ENCODE measurements at places on chromosomes 16 and 17. TPM values are rescaled to one million over a fixed set of nuclear protein-coding genes. Genes with fewer than 3 reads are reported as not detected.

GRCh38 chr16:30565526-30565925, 6.0 kb downstream of the ZNF688 start:
- DNase-seq, result no peak

DNA sequence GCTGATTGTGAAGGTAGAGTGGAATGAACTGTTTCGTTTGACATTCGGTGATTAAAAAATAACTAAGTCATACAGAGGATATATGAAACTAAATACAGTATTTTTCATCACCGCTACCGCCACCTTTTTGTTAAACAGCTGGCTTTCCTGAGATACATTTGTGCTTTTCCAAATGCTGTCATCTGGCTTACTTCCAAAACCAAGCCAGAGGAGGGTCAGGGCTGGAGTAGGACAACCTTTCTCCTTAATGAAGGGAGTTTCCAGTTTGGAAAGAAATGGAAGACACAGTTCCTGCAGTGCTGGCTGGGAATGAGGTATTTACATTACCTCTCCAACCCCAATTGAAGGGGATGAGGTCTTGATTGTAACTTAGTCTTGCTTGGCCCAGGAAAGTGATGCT, 3.2 kb downstream of the TNRC6C start:
- no peak for DNase-seq

DNA sequence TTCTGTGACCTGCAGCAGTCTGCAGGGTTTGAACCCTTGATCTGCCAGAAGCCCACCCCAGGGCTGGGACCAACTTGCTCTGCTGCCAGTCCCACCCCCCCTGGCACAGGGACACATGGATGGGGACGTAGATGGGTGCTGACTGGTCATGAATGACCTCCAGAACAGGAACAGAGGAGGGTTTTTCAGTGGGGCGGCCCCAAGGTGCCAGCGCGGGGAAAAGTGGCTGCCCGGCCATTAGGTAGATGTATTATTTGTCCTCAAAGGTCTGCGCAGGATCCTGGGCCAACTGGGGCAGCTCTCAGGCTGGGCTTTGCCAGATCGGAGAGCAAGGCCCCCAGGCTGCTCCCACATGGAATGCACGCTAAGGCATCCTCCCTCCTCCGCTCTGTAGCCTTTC, 265.2 kb upstream of the TNRC6C start:
- DNase-seq, result no peak

GRCh38 chr16:76639685-76640289, 362.6 kb downstream of the CNTNAP4 start:
- DNase-seq, result no peak

DNA sequence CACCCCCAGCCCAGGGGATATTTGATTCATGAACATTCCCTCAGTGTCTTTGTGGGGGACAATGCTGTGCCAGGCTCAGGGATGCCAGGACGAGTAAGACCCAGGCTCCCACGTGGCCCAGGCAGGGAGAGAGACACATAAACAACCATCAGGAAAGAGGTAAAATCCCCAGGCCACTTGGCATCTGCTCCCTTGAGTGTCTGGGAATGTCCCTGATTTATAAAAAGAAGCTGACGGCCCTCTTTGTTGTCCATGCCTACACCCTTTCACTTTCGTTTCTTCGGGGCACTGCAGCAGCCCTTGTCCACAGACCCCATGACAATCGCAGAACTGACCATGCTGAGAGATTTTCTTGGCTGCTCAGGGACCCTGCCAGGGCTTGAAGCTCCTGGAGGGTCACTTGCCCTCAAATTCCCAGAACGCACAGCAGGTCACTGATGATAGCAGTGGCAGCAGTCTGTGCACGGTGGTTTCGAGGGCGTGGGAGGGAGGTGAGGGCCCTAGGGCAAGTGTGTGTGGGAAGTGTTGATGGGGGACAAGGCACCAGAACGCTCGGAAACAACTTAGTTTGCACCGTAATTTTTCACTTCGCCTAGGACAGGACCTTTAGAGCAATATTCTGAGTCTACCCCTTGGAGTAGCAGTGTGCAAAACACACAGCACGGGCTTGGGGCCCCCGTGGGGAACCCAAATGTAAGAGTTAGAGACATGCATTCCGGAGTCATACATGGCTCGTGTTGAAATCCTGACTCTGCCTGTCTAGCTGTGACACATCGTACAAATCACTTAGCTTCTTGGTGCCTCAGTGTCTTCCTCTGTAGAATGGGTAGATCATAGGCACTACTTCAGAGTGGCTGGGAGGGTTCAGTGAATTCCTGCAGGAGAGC, 4.7 kb downstream of the NOD2 start:
- no peak for DNase-seq

- DNase-seq, result no peak
Measured at GRCh38 chr16:57266531-57267260, 17.8 kb downstream of the PLLP start.

DNA sequence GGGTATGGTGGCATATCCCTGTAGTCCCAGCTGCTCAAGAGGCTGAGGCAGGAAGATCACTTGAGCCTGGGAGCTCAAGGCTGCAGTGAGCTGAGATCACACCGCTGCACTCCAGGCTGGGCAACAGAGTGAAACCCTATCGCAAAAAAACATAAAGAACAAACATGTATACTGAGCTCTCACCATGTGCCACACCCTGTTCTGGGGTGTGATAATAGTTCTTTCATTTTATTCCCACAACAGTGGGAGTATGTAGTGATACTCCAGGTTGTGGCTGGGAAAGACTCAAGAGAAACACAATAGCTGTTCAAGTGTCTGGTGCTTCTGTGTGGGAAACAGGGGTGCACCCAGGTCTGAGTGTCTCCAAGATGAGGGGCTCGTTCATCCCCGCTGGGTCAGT, 90.7 kb downstream of the SOCS1 start:
- no peak for DNase-seq

DNA sequence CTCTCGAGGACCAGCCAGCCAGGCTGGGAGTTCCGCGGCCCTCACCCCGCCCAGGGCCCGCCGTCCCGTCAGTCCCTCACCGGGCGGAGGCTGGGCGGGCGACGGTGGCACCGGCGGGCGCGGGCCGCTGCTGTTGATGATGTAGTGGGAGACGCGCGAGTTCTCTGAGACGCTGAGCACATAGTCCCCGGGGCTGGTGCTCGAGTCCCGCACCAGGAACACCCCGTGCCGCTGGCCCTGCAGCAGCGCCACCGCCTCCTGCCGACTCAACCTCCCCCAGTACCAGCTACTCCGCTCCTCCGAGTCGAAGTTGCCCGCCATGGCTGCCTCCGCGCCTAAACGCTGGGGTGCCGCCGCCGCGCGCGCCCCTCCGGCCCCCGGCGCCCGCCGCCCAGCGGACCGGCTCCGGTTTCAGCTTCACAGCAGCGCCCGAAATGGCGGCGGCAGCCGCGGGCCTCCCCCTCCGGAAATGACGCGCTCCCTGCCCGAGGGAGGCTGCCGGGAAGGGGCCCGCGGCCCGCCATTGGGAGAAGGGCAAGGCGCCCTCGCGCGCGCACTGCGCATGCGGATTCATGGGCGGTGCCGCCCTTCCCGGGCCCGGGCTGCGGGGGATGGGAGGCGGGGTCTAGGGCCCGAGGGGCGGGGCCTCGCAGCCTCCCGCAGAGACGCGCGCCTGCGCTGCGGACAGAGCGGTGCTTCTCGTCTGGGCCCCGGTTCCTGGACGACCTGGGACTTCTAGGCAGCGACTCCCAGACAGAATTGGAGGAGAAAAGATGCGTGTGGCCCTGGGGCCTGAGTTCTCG, at the start of gene CRK:
Gene CRK (minus strand): TSS at position 436 of the 803 bp plus-strand sequence. CDS start 115 bp downstream, at position 321.
- DNase-seq, result peak; percentile 64

DNA sequence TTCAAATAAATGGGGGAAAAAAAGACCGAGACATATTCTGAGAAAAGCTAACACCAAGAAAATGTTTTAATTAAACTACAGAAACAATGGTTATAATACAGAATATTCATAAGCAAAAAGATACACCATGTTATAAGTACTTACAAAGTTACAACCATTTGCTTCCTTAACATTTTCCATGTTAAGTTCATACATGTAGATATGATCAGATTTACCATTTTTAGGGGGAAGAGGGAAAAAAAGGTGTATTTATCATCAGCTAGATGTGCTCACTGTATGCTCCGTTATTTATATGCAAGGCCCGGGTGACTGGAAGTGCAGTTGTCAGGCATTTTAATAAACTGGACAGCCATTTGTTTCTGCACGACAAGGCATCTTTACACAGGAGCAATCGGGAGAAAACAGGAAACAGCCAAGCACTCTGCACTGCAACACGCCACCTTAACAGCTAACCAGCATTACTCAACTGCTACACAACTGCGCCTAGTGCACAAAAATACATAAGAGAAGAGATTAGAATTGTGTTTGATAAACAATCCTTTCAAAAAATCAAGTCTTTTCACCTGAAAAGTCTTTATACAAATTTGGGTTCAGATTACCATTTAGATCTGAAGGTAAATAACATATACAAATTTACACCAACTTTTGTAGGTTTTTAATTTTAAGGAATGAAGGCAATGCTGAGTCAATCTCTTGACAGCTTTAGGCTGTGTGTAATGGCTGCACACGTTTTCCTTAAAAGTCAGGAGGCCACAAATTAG, 2.9 kb downstream of the SRSF2 start:
- DNase-seq, result no peak

GRCh38 chr17:47231866-47232265, 21.8 kb upstream of the ITGB3 start:
- DNase-seq, result no peak

DNA sequence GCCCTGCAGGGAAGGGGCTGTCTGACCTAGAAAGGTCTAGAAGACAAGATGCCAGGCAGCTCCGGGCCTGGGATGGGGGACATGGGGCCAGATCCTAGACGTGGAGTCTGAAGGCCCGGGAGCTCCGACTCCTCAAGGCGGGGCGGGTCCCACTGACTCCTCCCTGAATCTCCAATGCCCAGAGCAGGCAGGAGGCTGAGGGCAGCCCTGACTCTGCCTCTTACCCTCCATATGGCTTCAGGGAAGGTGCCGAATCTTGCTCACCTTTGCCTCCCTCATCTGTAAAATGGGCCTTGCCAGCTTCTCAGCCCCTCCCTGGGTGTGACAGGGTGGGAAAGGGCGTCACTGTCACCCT, 14.8 kb downstream of the VASN start:
- DNase-seq, result no peak

GRCh38 chr16:77790912-77791311, 2.5 kb downstream of the VAT1L start:
- no peak for DNase-seq

GRCh38 chr16:30064729-30065101, 845 bp upstream of the ALDOA start:
- no peak for DNase-seq

- no peak for DNase-seq
Measured at GRCh38 chr17:50556803-50557202, 3.7 kb upstream of the CACNA1G start.

GRCh38 chr17:43722870-43723665, 35.5 kb downstream of the SOST start:
- DNase-seq, result no peak

DNA sequence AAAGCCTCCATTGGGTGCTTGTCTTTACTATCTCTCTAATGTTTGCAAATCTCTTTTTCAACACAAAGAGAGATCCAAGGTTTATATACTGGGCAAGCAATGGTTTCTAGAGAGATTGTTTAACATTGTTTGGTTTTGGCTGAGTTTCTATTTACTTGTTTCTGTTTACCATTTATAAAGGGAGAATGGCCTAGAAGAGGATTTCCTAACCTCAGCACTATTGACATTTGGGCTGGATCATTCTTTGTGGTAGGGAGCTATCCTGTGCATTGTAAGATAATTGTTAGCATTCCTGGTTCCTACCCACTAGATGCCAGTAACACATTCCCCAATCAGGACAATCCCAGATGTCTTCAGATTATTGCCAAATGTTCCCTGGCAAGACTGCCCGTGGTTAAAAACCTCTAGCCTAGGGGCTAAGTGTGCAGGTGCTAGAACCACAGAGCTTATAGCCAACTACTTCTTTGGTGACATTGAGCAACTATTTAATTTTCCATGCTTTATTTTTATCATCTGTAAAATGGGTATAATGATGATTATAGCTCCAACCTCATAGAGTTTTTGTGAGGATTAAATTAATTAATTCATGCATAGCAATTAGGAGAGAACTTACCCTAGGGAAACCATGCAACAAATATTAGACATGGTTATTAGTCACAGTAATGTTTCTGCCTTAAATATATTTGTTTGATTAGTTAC, 413.9 kb upstream of the MAF start:
- DNase-seq, result no peak

DNA sequence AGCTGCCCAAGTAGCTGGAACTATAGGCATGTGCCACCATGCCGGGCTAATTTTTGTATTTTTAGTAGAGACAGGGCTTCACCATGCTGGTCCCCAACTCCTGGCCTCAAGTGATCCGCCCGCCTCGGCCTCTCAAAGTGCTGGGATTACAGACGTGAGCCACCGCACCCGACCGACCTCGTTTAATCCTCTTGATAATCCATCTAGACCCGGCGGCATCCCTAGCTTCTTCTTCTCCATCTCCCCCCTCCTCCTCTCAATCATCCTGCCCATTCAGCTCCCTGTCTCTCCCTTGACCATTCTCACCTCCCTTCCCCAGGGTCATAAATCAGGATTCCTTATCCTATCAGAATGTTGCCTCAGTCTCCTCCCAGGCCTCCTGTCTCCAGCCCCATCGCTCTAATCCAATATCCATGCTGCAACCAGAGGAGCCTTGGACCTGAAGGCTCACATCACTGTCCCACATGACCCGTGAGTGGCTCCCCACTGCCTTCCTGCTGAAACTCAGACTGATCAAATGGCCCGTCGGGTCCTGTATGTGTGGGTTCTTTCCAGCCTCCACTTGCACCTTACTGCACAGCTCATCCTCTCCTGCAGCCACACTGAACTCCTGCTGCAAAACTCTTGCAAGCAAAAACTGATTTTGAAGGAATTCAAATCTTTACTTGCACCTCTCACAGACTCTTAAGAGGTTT, 74.1 kb upstream of the CDH5 start:
- DNase-seq, result no peak

Gene CD79B
- total RNA-seq, result not detected

Gene CFAP52
- not detected for total RNA-seq

Gene UMOD
- total RNA-seq, result not detected

Gene IGFALS
- 0.10 TPM for total RNA-seq

Gene TMEM220
- total RNA-seq, result 9.3 TPM

Gene CCL16
- total RNA-seq, result not detected

Gene GPR139
- total RNA-seq, result not detected

Gene TNP2
- not detected for total RNA-seq

Gene MT1G
- 2.2 TPM for total RNA-seq

All from Panc1 (cell line).